Activated CD8-positive, alpha-beta memory T cell treated with anti-CD3 and anti-CD28 coated beads, Interleukin-2, amount 10 ng/mL, durations not matched to agents 7 days and 5 days (primary cell): ENCODE measurements at places on chromosomes 13 and 19. TPM values are rescaled to one million over a fixed set of nuclear protein-coding genes. Genes with fewer than 3 reads are reported as not detected.
A peak's percentile ranks its signal among the peaks of the same experiment; 100 is the strongest.

GRCh38 chr19:48203222-48203793 is 32.8 kb downstream of the ZSWIM9 start:
- DNase-seq: no peak
- H3K36me3 ChIP-seq: peaks cover 18% of the 10 kb centered on the region
- H3K27ac ChIP-seq: no peak overlapping the region
- no peak overlapping the region for H3K4me3 ChIP-seq

GRCh38 chr19:3098515-3099346 is 4.6 kb downstream of the GNA11 start:
- H3K4me1 ChIP-seq: peaks cover 23% of the 10 kb centered on the region
- H3K36me3 ChIP-seq: no peaks in the 10 kb centered on the region
- no peak overlapping the region for H3K4me3 ChIP-seq
- no peak overlapping the region for H3K27ac ChIP-seq
- H3K27me3 ChIP-seq: peaks cover 47% of the 10 kb centered on the region

DNA sequence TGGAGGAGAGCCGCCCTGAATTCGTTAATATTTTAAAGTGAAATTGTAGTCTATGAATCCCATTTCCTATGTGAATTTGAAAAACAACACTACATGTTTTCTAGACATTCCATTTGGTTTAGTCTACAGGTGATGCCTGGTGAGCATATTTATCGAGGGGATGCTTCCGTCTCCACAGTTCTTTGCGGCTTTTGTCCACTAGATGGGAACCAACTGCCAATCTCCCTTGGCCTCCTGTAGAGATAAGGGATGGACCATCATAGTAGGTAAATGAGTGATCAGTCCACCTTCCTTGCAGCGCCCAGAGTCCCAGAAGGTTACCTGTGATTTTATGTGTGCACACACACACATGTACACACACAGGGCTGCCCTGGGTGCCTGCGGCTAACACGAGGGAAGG is 289.8 kb upstream of the SOX21 start:
- DNase-seq: no peak
- H3K27ac ChIP-seq: no peak overlapping the region
- H3K27me3 ChIP-seq: peaks cover 53% of the 10 kb centered on the region

DNA sequence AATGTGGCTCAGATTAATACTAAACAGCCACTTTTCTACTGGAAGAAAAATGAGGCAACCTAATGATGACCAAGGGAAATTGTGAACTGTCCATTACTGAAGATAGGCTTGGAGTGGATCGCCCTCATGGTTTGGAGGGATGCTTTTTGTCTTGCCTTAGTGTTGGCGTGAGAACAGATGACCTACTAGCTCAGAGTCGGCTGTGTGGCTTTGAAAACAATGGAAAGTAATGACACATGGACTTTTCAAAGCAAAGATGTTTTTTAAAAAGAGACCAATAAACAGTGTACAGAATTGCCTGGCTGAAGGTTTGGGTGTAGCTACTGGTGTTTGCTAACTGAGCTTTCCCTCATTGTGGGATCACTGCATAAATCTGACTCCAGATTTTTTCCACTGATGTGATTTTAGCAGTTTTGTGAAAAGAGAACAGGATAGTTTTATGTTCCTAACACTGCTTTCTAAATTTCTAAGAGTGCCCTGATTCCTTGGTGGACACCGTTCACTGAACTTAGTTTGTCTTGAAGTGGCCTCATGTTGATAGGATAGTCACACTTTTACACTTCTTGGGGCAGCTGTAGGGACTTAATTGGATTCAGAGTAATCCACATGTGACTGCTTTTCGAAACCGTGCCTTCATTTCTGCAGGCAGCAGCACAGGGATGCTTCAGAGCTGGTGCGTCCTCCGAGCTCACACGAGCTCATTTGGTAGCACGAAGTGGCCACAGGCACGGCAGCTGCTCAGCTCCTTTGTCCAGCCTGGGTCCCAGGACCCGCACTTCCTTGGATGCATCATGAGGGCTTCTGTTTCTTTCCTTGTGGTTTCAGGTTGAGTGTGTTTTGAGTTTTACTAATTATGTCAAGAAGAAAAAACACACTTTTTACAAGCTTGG is 4.3 kb downstream of the CEBPG start:
- peaks cover 40% of the 10 kb centered on the region for H3K4me1 ChIP-seq
- H3K27me3 ChIP-seq: no peaks in the 10 kb centered on the region
- peaks cover 28% of the 10 kb centered on the region for H3K36me3 ChIP-seq
- peak; percentile 33 for DNase-seq
- no peak overlapping the region for H3K27ac ChIP-seq

Gene LMTK3
- total RNA-seq: 5.3 TPM

DNA sequence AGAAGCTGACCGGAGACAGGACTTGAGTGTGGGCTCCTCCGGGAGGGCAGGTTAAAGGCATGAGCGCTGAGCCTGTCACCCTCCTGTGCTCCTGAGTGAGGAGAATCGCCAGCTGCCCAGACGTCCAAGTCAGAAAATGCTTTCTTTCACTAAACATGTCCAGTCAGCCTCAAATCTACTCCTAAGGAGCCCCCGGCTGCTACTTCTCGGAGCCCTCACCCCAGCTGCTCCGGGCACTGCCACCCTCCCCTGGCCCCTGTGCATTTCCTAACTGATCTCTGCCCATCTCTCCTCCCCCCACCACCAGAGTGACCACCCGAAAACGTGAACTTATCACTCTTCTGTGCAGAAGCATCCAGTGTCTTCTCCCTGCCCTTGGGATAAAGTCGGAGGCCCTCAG is 277.5 kb upstream of the SOX1 start:
- H3K4me1 ChIP-seq: no peaks in the 10 kb centered on the region
- H3K36me3 ChIP-seq: no peaks in the 10 kb centered on the region
- no peak for DNase-seq
- H3K4me3 ChIP-seq: no peak overlapping the region

Gene HCN2
- 0.75 TPM for total RNA-seq

Gene DMWD
- 47.0 TPM for total RNA-seq

Gene ZNF552
- 11.1 TPM for total RNA-seq

Gene ELANE
- total RNA-seq: not detected

- no peaks in the 10 kb centered on the region for H3K4me1 ChIP-seq
- no peaks in the 10 kb centered on the region for H3K36me3 ChIP-seq
- no peak overlapping the region for H3K27ac ChIP-seq
- H3K4me3 ChIP-seq: no peak overlapping the region
- H3K27me3 ChIP-seq: peaks cover 2% of the 10 kb centered on the region
Measured at GRCh38 chr13:47650209-47650608, 350.9 kb downstream of the SUCLA2 start.

Gene CYP4F11
- not detected for total RNA-seq

Gene KIR2DL3
- total RNA-seq: 0.30 TPM

DNA sequence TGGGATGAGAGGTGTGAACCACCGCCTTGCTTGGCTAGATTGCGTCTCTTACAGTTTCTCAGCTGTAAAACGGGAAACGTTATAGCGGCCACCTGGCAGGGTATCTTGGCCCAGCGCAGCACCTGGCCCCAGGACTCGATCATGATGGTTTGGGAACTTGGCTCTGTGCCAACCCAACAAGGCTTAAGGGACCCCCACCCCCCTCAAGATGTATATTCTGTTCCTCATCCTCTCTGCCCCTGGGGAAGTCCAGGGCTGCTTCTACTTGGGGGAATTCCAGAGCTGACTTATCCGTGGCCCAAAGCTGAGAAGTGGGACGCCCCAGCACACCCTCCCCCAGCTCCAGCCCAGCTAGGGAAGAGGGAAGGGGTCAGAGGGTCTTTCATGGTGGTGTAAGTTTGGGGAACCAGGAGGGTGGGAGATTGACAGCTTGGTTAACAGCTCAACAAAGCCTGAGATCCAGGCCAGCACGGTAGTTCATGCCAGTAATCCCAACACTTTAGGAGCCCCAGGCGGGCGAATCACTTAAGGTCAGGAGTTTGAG is 695 bp downstream of the ICAM1 start:
- peaks cover 18% of the 10 kb centered on the region for H3K36me3 ChIP-seq
- peak; percentile 57 for DNase-seq
- H3K4me3 ChIP-seq: peak overlapping the region; percentile 81
- peaks cover 39% of the 10 kb centered on the region for H3K4me1 ChIP-seq

DNA sequence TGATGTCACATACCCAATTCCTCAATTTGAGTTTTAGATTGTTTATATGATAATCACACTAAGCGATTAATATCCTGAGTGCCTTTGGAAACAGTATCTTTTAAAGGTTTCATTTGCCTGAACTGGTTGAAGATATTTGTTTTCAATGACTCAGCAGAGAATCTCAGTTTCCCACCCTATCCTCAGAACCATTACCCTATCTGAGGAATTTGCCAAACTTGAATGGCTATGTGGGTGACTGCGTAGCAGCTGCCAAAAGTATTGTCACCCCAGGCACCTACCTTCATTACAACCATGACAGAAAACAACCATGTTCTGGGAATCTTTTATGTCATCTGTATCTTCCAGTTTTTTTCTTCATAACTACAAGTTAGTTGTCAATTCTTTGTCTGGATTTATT is 440.1 kb upstream of the NBEA start:
- H3K36me3 ChIP-seq: no peaks in the 10 kb centered on the region
- no peaks in the 10 kb centered on the region for H3K27me3 ChIP-seq
- no peak overlapping the region for H3K27ac ChIP-seq
- H3K4me1 ChIP-seq: no peaks in the 10 kb centered on the region

Gene SIGLEC8
- not detected for total RNA-seq

- no peaks in the 10 kb centered on the region for H3K4me1 ChIP-seq
- H3K4me3 ChIP-seq: no peak overlapping the region
- no peak overlapping the region for H3K27ac ChIP-seq
- H3K27me3 ChIP-seq: peaks cover 3% of the 10 kb centered on the region
- H3K36me3 ChIP-seq: no peaks in the 10 kb centered on the region
Measured at GRCh38 chr13:73514208-73514607, 455.4 kb downstream of the KLF5 start.

DNA sequence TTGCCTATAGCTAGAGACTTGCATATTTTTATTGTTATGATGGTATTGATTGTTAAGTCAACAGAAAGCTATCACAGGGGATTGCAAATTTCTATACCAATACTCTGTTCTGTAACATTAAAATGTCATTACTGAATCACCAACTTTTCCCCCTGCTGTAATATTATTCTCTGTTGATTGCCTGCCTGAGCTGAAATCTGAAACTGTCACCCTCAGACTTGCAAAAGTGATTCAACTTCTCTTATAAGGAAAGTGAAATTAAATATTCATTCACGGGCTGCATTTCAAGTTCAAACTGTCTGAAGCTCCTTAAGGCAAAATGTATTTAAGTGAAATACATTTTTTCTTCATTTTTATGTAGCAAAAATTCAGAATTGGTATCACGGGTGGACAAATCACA is 723.2 kb downstream of the PCDH9 start:
- H3K27me3 ChIP-seq: no peaks in the 10 kb centered on the region
- H3K27ac ChIP-seq: no peak overlapping the region
- H3K4me3 ChIP-seq: no peak overlapping the region
